EL (cell line): ENCODE measurements at places on chromosomes 6 and 20.
A peak's percentile ranks its signal among the peaks of the same experiment; 100 is the strongest.

- DNase-seq, result no peak
These were observed 8.9 kb downstream of the MYT1 start for GRCh38 chr20:64173116-64173515.

DNA sequence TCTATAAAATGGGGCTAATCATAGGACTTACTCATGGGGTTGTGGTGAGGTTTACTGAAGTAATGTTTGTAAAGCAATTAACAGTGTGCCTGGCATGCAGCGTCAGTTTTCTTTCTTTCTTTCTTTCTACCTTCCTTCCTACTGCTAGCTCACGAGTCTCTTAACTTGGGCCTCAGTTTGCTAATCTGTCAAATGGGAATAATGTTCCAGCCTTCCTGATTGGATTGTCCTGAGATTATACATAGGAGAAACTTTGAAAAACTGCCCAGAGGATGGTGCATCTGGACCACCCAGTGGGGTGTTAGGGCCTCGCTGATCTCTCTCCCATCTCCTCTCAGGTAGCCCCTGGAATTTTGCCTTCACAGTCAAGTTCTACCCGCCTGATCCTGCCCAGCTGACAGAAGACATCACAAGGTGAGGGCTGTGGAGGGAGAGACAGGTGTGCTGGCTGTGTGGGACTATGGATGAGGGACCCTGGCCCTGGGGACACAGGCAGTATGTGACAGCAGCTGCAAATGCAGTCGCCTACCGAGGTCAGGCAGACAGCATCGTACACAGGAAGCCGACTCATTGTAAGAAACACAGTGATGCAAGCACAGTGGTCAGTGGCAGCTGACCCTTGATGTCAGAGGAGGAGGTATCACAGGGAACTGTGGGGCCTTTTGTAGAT lies 27.5 kb downstream of the EPB41L1 start:
- peak; percentile 69 for DNase-seq

DNA sequence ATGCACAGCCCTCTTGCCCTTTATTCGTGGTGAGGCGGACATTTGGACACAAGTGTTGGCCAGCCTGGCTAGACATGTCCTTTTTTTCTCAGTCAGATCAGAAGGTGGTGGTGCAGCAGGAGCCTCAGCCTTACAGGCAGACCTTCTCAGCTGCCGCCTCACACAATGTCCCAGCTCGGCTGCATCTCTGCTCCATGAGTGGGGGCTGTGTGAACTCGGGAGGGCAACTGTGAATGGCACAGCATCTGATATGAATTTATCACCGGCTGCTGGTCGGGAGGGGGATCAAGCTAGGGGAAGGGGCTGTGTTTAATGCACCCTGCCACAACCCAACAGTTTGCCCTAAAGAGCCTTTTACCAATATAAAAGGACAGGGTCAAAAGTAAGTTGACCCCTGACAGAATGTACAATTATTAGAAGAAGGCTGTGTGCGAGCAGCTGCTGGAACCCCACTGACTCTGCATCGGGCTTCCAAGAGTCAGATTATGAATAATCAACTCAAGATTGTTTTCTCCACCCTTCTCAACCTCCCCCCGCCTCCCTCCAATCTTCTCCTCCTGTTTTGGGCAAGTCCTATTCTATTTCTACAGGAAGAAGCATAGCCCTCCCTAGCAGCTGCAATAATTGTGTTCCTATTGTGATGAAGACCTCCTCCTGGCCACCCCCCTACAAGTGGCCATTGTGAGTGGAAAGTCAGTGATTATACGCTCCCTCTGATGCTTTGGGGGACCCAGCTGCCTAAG lies 245.2 kb downstream of the PKHD1 start:
- DNase-seq, result no peak

- DNase-seq, result no peak
These were observed 37.0 kb downstream of the CDKAL1 start for GRCh38 chr6:20571261-20571660.

DNA sequence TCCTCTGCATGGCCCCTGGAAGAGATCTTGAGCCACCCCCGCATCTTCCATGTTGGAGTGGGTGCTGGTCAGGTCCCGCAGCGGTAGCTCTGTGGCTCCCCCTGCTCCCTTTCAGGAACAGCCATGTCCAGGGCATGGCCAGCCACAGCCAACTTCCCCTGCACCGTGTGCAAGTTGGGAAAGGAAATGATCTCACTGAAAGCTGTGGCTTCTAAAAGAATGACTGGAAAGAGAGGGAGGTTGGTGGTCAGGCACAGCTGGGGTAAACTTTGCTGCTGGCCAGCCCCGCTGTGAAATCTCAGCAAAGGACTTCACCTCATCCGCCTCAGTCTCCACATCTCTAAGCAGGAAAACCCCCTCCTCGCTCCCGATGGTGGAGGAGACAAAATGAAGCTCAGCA lies 153.6 kb upstream of the CST7 start:
- peak; percentile 30 for DNase-seq
